Activated CD8-positive, alpha-beta memory T cell treated with anti-CD3 and anti-CD28 coated beads for 4 hours (primary cell): ENCODE measurements at places on chromosomes 12 and 14.

DNA sequence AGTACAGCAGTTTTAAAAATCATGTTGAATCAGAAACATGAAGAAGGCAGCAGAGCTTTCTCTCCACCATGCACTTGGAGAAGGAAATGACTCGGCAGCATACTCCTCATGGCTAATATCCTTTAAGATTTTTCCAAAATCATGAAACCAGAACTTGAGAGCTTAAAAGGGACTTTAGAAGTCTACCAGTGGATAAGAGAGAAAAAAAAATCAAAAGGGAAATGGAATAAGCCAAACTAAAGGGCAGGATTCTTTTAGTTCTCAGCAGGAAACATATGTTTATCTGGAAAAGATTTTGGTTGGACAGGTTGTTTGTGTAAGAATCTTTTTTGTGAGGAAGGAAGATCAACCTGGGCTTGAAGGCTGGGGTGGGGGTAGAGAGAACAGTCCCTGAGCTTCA, 111.8 kb downstream of the PRKCH start:
- DNase-seq: no peak

GRCh38 chr12:29429999-29430715, 49.2 kb upstream of the ERGIC2 start:
- no peak for DNase-seq

- DNase-seq: no peak
These were observed 17.2 kb upstream of the HHIPL1 start for GRCh38 chr14:99627510-99628381.

DNA sequence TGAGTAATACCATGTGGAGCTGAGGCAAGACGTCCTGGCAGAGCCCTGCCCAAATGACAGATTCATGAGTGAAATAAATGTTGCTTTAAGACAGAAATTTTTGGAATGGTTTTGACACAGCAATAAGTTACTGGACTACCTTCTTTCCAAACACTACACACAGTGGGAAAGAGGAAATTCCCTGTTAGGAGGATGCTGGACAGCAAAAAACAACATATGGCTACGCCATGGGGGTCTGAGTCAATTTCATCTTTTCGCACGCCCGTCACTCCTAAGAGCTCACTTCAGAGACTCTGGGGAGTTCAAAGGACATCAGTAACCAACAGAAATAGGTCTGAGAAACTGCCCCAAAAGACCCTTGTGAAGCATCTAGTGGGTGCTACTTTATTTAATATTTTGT, 55.4 kb downstream of the TMEM132C start:
- DNase-seq: no peak

DNA sequence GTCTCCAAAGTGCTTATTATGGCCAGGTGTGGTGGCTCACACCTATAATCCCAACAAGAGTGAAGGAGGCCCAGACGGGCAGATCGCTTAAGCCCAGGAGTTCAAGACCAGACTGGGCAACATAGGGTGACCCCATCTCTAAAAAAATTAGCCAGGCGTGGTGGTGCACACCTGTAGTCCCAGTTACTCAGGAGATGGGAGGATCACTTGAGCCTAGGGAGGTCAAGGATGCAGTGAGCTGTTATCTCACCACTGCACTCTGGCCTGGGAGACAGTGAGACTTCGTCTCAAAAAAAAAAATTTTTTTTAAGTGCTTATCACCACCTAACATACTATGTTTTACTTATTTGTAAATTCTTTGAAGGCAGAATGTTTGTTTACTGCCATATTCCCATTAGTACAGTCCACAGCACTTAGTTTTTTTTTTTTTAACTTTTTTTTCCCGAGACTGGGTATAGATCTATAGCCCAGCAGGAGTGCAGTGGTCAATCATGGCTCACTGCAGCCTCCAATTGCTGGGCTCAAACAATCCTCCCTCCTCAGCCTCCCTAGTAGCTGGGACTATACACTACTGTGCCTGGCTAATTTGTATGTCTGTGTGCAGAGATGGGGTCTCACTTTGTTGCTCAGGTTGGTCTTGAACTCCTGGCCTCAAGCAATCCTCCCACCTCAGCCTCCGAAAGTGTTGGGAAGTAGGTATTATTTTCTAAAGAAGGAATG, 4.7 kb upstream of the KANSL2 start:
- DNase-seq: no peak
